ENCODE measurements at places on chromosomes 16 and 17. TPM values are rescaled to one million over a fixed set of nuclear protein-coding genes. Genes with fewer than 3 reads are reported as not detected.

CEMP1 gene
- total RNA-seq: not detected

AIPL1 gene
- total RNA-seq: not detected

ITGB4 gene
- 20.3 TPM for total RNA-seq

- no peak for DNase-seq
Measured at GRCh38 chr17:58822148-58823050, 66.7 kb downstream of the PPM1E start.

PITPNM3 gene
- 2.4 TPM for total RNA-seq

GRCh38 chr16:70391446-70391845 is 44.7 kb downstream of the DDX19A start:
- DNase-seq: no peak

DNA sequence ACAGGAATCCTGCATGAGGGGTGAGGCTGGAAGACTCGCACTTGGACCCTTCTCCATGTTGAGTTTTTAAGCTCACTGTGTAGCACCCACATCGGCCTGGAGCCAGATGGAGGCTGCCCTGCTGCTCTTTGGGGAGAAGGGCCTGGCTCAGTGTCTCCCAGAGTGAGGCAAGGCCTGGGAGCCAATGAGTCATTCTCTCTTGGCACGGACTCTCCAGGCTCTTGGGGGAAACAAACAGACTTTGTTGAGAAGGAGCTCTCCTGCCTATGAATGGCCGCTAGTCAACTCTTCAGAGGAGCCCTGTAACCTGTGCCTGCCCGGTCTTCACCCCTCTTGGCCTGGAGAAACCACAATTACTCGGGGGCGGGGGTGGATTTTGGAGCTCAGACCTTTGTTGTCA is 50.8 kb upstream of the MAF start:
- peak; percentile 78 for DNase-seq

- no peak for DNase-seq
Measured at GRCh38 chr16:89612415-89613166, 851 bp upstream of the DPEP1 start.

UTS2R gene
- 4.7 TPM for total RNA-seq

- DNase-seq: no peak
Measured at GRCh38 chr17:49224198-49224996, 6.2 kb downstream of the PHOSPHO1 start.

DNA sequence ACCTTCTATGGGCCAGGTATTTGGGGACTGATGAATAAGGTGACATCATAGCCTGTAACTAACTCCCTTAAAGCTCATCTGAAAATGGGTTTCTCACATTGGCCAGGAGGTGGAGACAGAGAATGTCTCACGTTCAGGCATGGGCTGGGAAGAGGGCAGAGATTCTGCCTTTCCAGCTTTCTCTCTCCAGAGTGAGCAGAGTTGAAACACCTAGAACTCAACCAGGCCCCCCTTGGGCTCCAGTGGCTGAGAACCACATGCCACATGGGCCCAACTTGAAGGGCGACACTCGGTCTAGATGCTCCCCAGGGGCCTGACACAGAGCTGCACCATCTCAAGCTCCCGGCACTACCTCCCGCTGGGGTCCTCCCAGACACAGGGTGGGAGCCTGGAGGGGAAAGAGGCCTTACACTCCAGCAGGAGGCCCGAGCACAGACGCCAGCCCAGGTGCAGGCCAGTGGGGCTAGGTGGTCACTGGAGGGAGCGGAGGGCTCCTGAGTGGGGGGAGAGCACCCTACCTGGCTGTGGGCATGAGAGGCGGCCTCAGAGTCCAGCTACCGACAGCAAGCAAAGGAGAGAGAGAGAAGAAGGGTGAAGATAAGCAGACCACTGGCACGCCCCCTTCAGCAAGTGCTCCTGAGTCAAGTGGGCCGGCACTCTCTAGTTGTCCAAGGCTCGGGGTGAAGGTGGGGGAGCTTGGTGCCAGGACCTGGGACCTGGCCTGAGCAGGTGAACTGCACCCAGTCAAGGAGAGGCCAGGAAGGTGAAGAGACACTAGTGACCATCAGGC is 55.9 kb downstream of the MYO18A start:
- peak; percentile 54 for DNase-seq

- DNase-seq: no peak
Measured at GRCh38 chr17:46764000-46764708, 54.3 kb downstream of the WNT3 start.

GRCh38 chr17:35170968-35171771 is 23.0 kb downstream of the SLC35G3 start:
- no peak for DNase-seq

GRCh38 chr17:20159406-20160069 is 150.4 kb downstream of the SPECC1 start:
- no peak for DNase-seq

DNA sequence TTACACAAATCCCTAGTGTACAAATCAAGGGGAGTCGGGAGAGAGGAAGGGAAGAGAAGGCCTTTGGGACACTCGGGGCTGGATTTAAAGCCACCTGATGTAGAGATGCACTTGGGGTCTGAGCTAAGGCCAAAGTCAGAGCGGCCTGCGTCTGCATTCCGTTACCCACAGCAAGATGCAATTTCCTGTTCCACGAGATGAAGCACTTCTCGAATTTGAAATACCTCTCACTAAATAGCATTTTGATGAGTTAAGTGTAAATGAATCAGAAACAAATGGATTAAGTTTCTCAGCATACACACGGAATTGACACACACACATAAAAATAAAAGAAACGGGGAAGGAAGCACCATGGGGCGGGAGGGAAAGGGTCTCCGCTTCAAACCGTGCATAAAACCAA is 386.0 kb downstream of the SOX9 start:
- DNase-seq: no peak

DNA sequence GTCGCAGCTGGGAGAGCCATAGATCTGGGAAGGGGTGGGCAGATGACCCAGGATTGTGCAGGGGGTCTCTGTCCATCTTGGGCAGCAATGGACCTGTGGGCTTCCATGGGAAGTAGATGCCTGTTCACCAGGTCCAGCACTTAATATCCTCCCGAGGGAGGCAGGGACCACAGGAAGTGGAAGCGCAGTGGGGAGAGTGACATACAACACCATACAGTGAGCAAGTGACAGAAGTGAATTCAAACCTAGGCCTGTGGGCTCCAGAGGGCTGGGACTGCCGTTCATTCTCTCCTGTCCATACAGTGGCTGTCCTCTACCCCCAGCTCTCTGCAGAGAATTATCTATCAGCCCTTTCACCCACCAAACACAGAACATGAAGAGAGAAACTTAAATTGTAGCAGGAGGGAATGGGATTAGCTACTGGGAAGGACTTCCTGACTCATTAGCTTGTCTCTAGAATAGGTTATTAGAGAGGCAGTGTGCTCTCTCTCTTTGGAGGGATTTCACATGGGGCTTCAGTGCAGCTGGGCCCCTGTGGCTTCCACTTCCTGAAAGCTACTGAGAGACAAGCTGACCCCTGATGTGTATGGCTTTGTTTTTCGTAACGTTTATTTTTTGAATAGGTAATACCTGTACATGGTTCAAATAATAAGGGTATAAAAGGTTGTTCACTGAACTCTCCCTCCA is 13.1 kb upstream of the SEZ6 start:
- DNase-seq: no peak

STAC2 gene
- 2.5 TPM for total RNA-seq

HOXB13 gene
- total RNA-seq: not detected

- DNase-seq: peak; percentile 57
Measured at GRCh38 chr16:54281535-54282201, 4.9 kb downstream of the IRX3 start.

GRCh38 chr16:86987746-86988670 is 329.2 kb downstream of the C16orf95 start:
- no peak for DNase-seq

SULT1A1 gene
- 18.8 TPM for total RNA-seq

DNA sequence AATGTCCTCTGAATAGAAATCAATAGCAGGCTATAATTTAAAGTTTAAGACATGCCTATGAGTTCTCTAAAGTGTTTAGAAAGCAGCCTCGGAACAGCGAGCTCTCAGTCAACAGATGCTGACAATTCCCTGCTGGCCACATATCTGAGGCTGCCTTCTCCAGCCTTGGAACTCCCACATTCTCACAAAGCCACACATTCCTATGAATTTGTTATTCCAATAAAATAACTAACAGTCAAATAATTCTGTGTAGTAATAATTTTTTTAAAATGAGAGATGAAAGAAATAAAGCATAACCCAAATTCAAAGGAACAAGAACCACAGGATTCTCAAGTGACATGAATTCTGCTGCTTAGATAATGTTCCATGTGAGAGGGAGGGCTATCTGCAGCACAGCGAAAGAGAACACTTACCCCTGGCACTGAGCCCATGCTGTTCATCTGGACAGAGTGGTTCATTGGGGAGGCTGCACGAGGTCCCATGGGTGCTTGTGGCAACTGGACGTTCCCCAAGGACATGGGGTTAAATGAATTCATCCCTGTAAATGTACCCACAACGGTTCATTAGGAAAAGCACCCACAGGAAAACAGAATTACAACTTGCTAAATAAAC is 56.9 kb upstream of the TRAP1 start:
- DNase-seq: peak; percentile 59

GRCh38 chr17:28193241-28193640 is 125.8 kb upstream of the TMEM97 start:
- peak; percentile 16 for DNase-seq

DBNDD1 gene
- 1.7 TPM for total RNA-seq

DNA sequence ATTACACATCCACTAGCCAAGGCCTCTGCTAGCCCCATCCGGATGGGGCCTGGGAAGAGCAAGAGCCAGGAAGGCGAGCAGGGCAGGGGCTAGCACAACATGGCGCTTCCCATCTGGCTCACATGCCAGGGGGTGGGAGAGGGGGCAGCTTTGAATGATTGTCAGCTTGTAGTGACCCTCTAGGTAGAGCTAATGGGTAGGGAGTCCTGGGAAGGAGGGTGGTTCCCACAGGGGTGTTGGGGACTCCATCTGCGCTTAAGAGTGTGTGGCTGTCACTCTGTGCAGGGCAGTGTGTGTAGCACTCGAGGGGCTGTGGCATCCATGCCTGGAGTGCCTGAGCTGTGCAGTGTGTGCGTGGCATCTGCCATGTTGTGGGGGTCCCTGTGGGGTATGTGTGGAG is 24.5 kb downstream of the ARHGAP23 start:
- no peak for DNase-seq

PGAP3 gene
- 14.7 TPM for total RNA-seq

FKBP10 gene
- 42.7 TPM for total RNA-seq

ABAT gene
- total RNA-seq: 23.7 TPM

DNA sequence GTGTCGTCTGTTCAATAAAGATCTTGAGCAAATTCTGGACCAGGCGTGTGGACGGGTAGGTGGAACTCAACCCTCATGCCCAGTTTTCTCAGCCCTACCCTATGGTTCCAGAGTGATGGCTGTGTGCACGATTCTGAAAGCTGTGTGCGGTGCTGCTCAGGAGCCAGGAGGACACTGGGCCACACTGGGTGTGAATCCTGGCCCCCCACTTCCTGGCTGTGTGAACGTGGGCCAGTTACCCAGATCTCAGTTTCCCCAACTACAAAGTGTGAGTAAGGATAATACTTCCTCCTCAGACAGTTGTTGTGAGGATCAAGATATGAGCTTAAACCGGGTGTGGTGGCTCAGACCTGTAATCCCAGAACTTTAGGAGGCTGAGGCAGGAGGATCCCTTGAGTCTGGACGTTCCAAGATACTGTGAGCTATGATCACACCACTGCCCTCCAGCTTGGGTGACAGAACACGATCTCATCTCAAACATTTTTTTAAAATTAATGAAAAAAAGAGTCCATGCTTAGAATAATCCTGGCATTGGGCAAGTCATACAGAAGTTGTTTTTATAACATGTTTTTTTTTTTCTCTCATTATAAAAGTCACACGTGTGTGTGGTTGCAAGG is 14.7 kb upstream of the MPRIP start:
- DNase-seq: no peak

- no peak for DNase-seq
Measured at GRCh38 chr17:72033334-72033733, 87.5 kb upstream of the SOX9 start.

GRCh38 chr16:85782451-85782850 is 16.9 kb downstream of the EMC8 start:
- DNase-seq: no peak

DNA sequence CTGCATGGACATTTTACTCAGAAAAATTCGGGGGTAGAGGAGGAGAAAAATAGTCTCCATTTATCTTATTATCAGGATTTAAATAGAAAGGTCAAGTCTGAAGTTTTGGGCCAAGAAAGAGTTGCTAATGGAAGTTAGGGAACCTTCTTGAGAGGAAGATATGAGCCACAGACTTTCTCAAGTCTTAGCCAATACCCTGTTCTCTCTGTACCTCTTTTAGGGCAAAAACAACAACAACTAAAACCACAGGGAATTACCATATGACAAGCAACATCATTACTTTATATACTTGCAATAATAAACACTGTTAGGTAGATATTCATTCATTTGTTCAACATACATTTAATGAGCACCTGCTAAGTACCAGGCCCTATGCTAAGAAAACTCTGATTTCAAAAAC is 282.2 kb upstream of the CDH5 start:
- no peak for DNase-seq

SLC13A2 gene
- not detected for total RNA-seq

SETD6 gene
- total RNA-seq: 12.2 TPM

GNGT2 gene
- 1.9 TPM for total RNA-seq

CDC27 gene
- 82.7 TPM for total RNA-seq

- DNase-seq: no peak
Measured at GRCh38 chr16:85711982-85712587, 23.3 kb upstream of the GINS2 start.

GRCh38 chr17:4594931-4595684 is 10.8 kb downstream of the SMTNL2 start:
- DNase-seq: no peak

KRTAP1-1 gene
- total RNA-seq: not detected

GRCh38 chr17:75799402-75799801 is 14.8 kb downstream of the UNK start:
- no peak for DNase-seq

DNA sequence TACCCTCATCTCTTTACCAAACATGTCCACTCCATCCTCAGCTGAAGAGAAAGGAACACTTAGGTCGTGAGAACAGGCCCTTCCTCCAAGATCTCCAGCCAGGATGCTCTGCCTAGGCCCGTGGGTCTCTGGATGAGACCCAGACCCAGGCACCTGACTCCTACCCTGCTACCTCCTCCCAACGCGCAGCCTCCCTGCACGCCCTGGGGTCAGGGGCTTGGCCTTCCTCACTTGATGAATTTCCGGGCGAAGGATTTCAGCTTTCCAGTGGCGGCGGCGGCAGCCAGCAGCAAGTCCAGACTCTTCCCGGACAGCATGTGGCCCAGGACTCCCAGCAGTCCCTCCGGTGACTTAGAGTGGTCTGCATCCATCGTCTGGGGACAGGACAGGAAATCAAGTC is 13.4 kb downstream of the CSF3 start:
- DNase-seq: no peak

DNA sequence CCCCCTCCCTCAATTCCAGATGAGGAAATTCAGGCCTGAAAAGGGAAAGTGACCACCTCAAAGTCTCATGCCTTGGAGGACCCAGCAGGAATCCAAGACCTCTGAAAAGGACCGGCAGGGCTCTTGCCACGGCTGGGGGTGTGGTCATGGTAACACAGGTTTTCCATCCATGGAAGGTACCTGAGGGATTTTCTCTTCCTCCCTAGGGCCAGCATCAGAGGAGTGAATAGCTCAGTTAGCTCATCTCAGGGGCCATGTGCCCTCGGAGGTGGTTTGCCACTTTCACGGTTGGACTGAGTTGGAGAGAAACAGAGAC is 1.3 kb downstream of the CIITA start:
- no peak for DNase-seq

- DNase-seq: peak; percentile 46
Measured at GRCh38 chr17:78127888-78128550, 536 bp downstream of the TMC6 start.

- DNase-seq: peak; percentile 94
Measured at GRCh38 chr17:65074778-65075250, 18.3 kb upstream of the GNA13 start.

GRCh38 chr16:20613481-20614185 is 37.5 kb upstream of the ACSM2B start:
- no peak for DNase-seq

All from right cardiac atrium (tissue), 5 donors.